ENCODE measurements at places on chromosomes 6 and 20. TPM values are rescaled to one million over a fixed set of nuclear protein-coding genes. Genes with fewer than 3 reads are reported as not detected.

Gene HEY2
- 1.4 TPM for total RNA-seq

Gene WTAP
- 94.1 TPM for total RNA-seq

Gene MTFR2
- total RNA-seq = 0.63 TPM

Gene RNF144B
- total RNA-seq = 14.9 TPM

Gene TRIM27
- 56.9 TPM for total RNA-seq

Gene PRL
- not detected for total RNA-seq

Gene CTCFL
- total RNA-seq = not detected

Gene CFAP61
- not detected for total RNA-seq
